ENCODE measurements at places on chromosomes 1 and 21.

GRCh38 chr21:43864962-43865539 is at the start of gene AGPAT3:
AGPAT3 (plus strand) TSS chr21:43865223; CDS start chr21:43959682, 94,459 bp downstream.
- DNase-seq: peak; percentile 39

DNA sequence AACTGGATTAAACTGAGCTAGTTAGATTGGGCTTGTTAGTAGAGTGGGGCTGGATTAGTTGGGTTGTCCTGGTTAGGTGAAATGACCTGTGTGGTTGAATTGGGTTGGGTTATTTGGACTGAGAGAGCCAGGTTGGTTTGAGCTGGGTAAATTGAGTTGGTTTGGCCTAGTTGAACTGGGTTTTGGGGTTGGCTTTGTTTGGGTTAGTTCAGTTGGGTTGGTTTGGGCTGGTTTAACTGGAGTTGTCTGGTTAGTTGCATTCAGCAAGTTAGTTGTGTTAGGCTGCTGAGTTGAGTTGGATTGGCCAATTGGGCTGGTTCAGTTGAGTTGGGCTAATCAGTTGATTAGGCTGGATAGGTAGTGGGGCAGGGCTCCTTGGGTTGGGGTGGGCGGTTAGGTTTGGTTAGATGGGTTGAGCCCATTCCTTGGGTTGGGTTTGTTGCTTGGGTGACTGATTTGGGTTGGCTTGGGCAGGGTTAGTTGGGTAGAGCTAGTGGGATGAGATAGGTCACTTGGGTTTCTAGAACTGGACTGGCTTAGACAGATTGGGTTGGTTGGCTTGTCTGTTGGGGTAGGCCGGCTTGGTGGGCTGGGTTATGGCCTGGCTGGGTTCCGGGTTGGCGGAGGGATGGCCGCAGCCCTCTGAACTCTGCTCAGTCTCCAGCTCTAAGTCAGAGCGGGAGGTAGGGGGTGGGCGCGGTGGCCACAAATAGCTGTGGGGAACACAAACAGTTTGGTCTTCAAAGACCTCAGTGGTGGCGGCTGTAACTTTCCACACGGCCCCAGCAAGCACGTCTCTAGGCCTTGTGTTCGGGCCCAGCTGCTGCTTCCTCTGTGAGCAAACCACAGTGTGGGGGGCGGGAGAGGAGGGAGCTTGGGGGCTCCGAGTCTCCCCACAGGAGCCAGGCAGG is 67.2 kb upstream of the RUNX3 start:
- no peak for DNase-seq

DNA sequence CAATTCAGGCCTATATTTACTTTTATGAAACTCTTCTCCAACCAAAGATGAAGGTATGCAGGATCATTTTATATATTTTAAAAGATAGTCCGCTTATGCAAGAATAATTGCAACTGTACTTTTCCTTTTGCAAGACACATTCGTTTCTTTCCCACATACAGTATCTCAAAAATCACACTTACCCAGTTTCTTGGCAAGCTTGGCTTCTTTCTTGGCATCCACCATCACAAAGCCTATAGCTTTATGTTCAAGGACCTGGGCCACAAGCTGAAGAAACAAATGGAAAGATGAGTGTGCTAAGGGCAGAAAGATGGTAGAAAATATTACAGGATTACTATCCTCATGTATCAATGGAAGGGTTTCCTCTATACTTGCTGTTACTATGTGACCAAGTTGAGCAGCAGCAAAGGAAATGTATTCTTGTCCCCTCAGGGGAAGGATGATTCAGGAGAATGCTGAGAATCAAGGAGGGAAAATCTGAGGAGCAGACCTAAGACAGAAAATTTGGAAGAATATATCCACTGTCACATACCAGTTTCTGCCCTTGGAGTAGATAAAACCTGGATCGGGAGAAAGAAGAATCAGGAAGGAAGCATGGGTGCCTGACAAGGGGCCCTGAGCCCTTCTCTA is 23.8 kb downstream of the CASQ2 start:
- no peak for DNase-seq

- no peak for DNase-seq
Measured at GRCh38 chr1:240093120-240093961, 1.7 kb downstream of the FMN2 start.

DNA sequence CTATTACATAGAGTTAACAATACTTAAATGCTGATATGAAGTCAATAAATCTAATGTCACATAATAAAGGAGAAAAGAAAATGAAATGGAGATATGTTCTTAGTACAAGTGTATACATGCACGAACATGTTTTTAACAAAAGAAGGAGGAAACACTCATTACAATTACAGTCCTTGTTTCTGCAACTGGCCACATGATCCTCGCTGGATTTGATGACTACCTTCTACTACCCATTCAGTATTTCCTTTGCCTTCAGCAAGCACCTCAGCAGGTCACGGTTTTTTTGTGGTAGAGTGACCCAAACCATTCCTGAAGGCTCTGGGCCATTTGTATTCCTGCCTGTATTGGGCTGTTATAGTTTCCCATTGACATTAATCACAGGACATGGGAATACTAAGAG is 172.8 kb upstream of the CXADR start:
- no peak for DNase-seq

DNA sequence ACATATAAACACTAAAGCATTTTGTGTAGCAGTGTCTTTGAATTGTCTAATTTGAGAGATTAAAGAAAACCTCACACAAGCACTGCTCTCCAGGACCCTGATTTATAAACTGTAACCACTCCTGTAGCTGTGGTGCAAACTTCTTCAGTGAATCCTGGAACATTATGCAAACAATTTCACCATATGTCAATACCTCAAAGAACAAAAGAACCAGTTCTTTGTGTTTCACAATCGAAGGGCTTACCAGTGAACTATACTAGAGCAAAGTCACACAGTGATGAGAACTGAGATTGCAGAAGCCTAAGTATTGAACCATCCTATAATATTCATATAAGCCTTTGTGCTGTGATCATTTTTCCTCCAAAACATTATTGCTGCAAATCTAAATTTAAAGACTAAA is 21.5 kb downstream of the DPH5 start:
- no peak for DNase-seq

GRCh38 chr1:70738624-70739023 is 309.0 kb downstream of the PTGER3 start:
- no peak for DNase-seq

- no peak for DNase-seq
Measured at GRCh38 chr1:51654000-51654399, 37.1 kb downstream of the OSBPL9 start.

GRCh38 chr1:58432851-58433668 is 113.5 kb downstream of the OMA1 start:
- no peak for DNase-seq

- DNase-seq: no peak
Measured at GRCh38 chr1:6634371-6635052, 9.8 kb downstream of the THAP3 start.

DNA sequence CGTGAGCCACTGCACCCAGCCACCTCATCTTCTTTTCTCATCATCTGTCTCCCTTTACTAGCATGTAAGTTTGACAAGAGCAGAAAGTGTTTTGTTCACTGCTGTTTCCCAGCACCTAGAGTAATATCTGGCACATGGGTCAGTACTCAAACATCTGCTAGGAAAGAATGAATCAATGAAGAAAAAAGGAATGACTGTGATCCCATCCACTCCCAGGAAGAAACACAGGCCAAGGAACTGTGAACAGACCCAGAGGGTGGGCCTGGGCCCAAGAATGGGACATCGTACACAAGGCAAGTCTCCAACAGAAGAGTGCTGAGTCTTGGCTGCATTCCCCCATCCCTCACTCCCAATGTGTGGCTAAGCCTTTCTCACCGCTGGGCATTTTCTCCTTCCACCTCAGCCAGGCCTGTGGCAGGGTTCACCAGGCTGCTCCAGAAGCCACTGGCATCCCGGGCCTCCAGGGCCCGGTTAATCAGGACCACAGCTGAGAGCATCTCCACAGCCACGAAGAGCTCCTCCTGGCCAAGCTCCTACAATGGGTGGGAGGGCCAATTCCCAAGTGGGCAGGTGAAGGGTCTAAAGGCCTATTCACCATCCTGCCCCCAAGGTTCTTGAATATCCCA is 18.4 kb downstream of the IQGAP3 start:
- no peak for DNase-seq

DNA sequence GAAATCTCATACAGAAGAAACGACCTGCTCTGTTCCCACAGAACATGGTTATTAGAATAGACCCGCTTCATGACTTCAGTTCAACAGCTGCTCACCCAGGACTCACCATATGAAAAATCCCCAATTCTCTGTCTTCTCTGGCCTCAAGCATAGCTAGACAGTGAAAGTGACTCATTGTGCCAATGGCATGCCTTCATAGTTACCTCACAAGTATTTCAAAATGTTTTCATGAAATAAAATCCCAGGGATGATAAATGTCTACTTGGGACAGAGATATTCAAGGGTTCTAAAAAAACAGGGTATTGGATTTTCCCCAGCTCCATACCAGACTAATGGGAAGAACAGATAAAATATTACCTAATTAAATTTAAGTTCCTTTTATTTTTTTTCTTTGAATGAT is 82.3 kb downstream of the NOTCH2 start:
- no peak for DNase-seq

DNA sequence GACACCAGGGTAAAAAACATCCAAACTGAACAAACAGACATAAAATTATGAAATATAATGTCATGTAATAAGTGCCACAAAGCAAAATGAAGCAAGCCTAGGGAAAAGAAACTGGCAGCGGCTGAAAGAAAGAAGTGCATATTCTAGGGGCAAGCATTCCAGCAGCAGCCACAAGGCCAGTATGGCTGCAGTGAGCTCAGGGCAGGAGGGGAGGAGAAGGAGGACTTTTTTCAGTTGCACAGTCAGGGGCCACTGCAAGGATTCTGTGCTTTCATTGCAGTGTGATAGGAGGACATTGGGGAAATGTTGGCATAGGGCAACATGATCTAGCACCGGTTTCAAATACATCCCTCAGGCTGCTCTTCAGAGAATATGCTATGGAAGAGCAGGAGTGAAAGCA is 263.8 kb downstream of the NEGR1 start:
- DNase-seq: no peak

DNA sequence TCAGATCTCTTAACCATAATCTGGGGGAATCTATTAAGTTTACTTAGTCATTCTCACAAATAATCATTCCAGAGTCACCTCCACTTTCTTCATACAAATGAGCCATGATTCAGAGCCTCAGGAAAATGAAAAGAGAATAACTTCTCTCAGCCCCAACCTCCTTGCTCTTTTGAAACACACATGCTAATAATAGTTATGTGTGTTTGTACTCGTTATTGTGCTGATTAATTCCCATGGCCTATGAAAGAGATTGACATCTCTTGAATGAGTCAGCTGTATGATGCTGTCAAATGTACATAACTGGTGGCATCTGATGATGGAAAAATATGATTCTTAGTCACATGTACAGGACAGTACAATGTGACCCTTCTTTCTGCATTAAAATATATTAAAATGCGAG is 41.5 kb downstream of the DTL start:
- DNase-seq: no peak

- no peak for DNase-seq
Measured at GRCh38 chr1:222680080-222680479, 32.2 kb downstream of the AIDA start.

DNA sequence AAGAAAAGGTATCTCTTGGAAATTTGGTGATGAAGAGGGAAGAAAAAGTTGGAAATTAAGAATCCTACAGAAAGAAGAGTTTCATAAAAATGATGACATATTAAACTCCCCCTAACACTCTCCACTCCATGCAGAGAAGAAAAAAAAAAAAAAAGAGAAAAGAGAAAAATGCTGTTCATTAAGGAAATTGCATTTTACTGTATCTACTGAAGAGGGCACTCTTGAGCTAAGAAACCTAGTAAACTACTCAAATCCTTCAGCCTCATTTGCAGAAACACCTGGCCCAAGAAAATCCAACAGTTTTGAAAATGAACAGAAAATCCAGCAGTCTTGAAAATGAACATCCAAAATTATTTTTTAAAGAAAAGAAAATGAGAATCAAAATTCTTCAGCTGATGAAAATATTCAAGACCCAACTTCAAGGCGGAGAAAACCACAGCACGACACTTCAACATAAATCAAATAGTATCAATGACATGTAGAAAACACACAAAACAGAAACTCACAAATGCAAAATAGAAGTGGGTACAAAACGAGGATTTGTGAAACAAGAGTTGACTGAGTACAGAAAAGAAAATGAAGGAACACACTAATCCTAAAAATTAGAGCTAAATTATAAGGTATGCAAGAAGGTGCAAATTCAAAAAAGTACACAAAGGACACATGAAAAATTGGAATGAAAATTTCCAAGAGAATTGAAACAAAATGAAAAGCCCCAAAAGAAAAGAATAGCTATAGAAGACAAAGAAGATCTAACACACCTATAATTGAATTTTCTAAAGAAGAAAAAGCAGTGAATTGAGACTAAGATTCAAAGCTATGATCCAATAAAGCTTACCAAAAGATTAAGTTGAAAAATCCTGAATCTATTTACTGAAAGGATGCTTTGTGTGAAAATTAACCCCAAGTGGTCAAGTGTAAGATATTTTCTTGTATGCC is 73.2 kb upstream of the DNAJC6 start:
- no peak for DNase-seq
